Activated T-cell treated with anti-CD3 and anti-CD28 coated beads, Interleukin-2, amount 50 U/mL, for 4 hours (primary cell): ENCODE measurements at places on chromosomes 4 and X. TPM values are rescaled to one million over a fixed set of nuclear protein-coding genes. Genes with fewer than 3 reads are reported as not detected.

Gene GYG2
- not detected for total RNA-seq

Gene ZAR1
- total RNA-seq: not detected

Gene PCDH10
- not detected for total RNA-seq

Gene GASK1B
- 0.15 TPM for total RNA-seq

Gene ATOH1
- not detected for total RNA-seq

Gene RAB33A
- 10.6 TPM for total RNA-seq
